ENCODE measurements at places on chromosomes 7 and 10.

- no peak for DNase-seq
Measured at GRCh38 chr7:3028758-3029093, 14.9 kb downstream of the CARD11 start.

- DNase-seq, result no peak
Measured at GRCh38 chr7:96484845-96485244, 162.9 kb upstream of the SLC25A13 start.

DNA sequence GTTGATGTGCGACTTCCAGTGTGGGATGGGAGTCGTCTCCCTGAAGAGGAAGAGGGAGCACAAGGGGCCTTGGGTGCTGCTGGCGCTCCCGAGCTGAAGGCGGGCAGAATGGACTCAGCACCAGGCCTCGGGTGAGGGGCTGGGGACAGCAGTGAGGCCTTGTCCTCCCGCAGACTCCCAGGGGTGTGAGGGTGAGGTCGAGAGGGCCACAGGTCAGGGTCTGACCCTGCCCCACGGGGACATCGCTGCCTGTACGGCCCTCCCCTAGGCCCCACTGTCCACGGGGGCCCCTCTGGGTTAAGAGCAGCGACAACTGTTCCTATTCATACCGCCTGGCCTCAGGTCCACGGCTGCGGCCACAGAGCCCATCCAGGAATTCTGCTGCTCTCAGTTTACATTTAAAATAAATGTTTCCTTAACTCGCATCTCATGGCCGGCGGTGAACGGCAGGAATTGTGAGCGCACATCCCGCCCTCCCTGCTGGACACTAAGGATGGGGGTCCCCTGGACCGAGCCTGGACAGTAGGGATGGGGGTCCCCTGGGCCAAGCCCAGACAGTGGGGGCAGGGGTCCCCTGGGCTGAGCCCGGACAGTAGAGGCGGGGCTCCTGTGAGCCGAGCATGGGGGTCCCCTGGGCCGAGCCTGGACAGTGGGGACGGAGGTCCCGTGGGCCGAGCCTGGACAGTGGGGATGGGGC, 61.7 kb downstream of the PDGFA start:
- no peak for DNase-seq

DNA sequence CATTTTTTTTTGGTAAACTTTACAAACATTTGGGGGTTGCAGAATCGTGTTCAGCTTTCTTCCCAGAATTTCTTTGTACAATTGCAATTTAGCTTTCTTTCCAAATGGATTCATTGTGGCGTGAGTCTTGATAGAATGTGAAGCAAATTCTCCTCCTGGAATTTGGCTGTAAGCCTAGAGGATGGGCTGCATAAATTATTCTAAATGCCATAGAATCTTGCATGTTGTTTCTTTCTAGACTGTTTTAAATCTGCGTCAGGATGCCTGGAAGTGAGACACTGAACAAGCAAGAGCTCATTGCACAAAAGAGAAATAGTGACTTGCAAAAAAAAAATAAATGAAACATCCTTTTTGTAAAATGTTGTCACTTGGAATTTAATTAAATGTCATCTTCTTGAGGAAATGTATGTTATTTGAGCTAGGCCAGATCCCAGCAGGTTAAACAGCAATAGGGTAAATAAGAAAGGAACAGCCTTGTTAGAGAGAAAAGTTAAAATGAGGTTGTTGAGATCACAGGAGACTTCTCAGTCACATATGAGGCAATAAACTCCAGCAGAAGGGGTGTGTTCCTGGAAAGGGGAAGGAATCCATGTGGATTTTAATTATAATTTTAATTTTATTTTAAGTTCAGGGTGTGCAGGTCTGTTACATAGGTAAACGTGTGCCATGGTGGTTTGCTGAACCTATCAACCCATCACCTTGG, 483.0 kb downstream of the PLXDC2 start:
- no peak for DNase-seq

DNA sequence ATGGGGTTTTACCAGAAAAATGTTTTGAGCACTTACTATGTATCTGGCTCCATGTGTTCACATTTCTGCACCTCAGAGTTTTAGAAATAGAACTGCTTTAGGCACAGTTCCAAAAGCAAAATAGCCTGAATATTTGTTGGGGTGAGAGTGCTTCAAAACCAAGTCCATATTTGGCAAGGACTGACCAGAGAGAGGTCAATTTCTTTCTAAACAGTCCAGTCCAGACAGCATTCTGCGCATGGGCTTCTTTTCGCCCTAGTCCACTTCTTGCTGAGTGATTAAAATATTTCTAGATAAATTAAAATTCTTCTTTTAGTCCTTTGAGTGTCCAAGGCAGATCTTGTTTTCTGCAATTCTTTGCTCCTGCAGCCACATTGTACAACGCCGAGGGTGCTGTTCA, 427.0 kb downstream of the PHTF2 start:
- DNase-seq, result no peak

GRCh38 chr10:60260321-60260720, 129.4 kb downstream of the ANK3 start:
- no peak for DNase-seq

GRCh38 chr10:43943818-43944360, 295.2 kb upstream of the ZNF32 start:
- no peak for DNase-seq

GRCh38 chr7:112185005-112185834, 21.0 kb downstream of the DOCK4 start:
- no peak for DNase-seq

- DNase-seq, result no peak
Measured at GRCh38 chr7:37116093-37116701, 332.5 kb downstream of the ELMO1 start.
